ENCODE measurements at places on chromosomes 3 and 15. TPM values are rescaled to one million over a fixed set of nuclear protein-coding genes. Genes with fewer than 3 reads are reported as not detected.

- DNase-seq, result no peak
Observed at GRCh38 chr3:43870844-43871626, 180.3 kb downstream of the ABHD5 start.

GRCh38 chr3:115930922-115931321 is 307.6 kb downstream of the GAP43 start:
- DNase-seq, result no peak

DNA sequence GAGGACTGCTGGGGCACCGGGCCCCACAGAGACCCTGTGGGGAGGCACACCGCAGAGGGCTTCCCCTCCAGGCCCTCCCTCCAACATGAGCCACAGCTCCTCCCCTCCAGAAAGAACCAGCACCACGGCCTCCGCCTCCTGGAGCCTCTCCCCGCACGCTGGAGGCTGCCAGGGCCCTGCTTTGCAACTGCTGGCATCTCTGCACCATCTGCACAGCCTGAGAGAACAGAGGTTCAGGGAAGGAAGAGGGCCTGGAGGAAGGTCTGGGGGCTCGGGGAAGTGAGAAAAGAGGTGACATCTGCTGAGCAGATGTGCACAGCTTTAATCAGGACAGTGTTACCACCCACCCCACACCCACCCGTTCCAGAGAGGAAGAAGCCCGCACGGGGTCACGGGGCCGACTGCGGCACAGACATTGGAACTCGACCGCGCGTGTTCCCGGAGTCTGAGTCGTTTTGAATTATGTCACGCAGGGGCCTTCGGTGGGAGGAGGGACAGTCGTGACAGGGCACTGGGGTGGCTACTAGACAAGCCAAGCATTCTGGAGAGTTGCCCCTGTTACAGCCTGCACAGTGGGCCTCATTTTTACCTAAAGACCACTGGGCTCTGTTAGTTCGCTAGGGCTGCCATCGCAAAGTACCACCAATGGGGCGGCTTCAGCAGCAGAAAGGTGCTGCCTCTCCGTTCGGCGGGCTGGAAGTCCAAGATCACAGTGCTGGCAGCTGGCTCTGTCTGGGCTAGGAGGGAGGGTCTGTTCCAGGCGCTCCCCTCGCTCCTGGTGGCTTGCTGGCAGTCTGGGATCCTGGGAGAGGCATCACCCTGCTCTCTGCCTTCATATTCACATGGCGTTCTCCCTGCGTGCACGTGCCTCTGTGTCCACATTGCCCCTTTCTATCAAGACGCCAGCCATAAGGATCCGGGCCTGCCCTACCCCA is 194.8 kb downstream of the XXYLT1 start:
- no peak for DNase-seq

- peak; percentile 50 for DNase-seq
Observed at GRCh38 chr15:70906842-70907241, 14.2 kb downstream of the LRRC49 start.

CACNA1D gene
- 27.9 TPM for total RNA-seq

C3orf62 gene
- total RNA-seq, result 6.6 TPM

CKMT1B gene
- total RNA-seq, result 10.3 TPM
